ENCODE measurements at places on chromosomes 3 and 15. TPM values are rescaled to one million over a fixed set of nuclear protein-coding genes. Genes with fewer than 3 reads are reported as not detected.

GRCh38 chr3:152177757-152178156 is 91.0 kb upstream of the MBNL1 start:
- DNase-seq = no peak

GRCh38 chr3:148716657-148717056 is 19.0 kb downstream of the AGTR1 start:
- DNase-seq = no peak

DNA sequence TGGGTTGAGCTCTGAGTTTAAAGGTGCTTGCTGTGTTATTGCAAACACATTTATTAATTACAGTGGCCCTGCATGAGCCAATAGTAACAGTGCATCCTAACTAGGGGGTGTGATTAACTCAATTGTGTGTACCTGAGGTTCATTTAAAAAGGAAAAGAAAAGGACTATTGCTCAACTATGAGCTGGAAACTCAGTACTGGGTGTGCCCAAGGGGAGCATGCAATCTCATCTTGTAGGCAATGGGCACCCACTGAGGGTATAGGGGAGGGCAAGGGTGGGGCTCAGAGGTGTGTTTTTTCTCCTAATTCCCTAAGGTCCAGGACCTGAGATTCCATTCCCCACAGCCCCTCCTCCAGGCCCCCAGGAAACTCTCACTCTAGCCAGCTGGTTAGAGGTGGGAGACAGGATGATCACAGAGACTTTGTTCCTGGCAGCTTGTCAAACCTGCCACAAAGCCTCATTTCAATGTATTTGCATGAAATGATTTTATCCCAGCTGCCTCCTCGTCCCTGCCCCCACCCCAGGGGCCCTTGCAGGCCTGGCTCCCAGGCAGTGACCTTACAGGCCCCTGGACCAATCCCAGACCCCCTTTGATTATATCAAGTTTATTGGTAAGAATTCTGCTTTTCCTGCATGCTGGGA is 220.7 kb downstream of the TBC1D2B start:
- DNase-seq = no peak

DNA sequence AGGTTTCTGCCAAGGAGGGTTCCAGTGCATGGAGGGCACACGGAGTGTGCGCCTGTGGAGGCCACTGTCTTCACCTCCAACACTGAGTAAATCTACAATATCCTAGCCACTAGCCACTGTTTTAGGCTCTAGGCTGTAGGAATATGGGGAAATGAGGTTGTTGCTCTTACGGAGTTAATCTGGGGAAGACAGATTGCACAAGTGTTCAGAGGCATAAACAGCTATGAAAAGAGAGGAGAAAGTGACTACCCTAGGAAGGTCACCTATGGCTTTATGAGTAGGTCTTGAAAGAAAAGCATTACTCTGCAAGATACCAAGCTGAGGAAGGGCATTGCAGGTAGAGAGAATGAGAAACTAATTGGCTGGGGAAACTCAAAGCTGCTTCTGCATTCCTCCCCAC is 85.7 kb downstream of the CYP19A1 start:
- DNase-seq = no peak

The SYNPR gene
- not detected for polyA plus RNA-seq

The FANCD2 gene
- polyA plus RNA-seq = 21.6 TPM
